Stimulated activated CD4-positive, alpha-beta T cell treated with anti-CD3 and anti-CD28 coated beads, Interleukin-4, amount 100 ng/mL, for 4 hours (primary cell): ENCODE measurements at places on chromosomes 7 and 10.

DNA sequence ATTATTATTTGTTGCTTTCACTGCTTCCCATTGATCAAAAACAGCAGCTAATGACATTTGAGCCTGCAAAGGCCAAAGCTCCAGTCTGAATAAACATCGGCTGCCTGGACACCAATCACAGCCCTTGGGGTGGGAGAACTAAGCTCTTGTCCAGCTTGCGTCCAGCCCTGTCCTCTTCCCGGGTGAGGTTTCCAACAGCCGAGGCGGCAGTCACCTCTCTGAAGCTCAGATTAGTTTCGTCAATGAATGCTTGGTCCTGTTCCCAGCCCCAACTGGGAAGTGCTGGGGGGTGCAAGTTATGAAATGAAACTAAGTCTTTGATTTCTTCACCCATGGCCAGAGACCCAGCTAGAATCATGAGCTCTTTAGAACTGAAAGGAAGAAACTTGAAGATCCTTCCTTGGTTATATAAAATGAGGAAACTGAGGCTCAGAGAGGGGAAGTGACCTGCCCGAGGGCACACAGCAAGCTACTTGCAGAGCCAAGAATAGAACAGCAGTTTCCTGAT, 114.0 kb upstream of the TCF7L2 start:
- no peak for DNase-seq

DNA sequence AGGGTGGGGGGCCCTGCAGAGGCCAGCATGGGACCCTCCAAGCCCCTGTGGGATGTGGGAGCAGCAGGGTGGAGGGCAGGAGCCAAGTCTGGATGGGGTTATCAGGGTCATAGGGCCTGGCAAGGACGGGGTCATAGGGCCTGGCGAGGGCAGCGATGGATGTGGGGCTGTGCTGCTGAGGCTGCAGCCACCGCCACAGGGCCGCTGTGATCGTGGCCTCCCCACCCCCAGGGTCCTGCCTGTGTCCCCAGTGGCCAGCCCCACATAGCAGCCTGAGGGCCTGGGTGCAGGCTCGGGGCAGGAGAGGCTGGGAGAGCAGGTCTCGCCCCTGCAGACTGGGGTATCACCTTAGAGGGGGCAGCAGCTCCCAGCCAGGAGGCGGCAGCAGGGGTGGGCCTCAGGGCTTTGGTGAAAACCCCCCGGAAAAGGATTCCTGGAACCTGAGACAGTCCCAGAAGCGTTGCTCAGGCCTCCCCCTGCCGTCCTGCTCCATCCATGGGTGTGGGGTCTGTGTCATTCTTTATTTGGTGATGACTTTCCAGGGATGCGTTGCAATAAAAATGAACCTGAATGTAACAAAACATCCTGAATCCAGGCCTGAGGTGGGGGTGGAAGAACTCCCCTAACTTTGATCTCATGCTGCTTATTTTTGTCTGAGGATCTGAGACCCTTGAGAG, 107.3 kb upstream of the SHH start:
- DNase-seq, result no peak

DNA sequence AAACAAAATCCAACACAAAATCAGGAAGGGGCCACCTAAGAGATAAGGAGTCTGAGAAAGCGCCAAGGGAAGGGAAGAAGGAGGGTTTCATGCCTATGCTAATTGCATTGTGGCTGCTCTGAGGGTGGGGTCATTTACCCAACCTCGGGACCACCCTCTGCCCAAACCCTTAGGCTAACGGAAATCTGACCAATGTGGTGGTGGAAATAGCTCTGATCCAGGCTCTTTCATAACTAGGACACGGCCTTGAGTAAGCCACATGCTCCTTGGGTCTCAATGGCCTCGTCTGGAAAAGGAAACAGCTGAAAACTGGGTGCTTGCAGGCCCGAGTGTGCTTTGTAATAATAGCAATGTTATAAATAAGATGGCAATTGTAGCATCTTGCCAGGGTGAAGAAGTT, 14.9 kb upstream of the SRGN start:
- no peak for DNase-seq

- DNase-seq, result peak; percentile 35
These were observed 4.4 kb upstream of the IRF5 start for GRCh38 chr7:128933180-128933891.

DNA sequence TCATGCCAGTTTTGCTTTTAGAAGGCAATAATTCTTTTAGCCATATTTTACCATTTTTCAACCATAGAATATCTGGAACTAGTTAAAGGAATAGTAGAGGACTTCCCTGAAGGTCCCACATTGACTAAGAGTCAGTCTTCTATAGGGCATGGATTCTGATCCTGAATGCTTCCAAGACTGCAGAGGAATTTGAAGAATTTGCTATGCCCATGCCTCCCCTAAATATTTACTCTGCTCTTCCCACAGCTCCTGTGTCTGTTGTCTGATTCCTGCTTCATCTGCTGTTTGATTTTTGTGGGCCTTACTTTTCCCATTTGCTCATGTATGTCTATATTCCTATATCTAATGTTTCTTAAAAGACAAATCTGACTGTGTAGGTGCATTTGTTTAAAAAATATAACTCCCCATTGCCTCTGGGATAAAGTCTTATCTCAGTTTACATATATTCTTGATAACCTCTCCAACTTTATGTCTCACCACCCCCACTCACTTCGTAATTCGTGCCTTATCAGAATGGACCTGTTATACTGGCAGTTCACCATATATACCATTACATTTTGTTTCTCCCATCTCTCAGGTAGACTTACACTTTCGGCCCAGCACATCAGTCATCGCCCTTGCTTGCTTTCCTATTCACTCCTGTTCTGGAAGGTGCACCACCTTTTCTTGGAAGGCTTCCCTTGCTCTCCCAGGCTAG, 33.9 kb downstream of the LRRC4 start:
- no peak for DNase-seq

DNA sequence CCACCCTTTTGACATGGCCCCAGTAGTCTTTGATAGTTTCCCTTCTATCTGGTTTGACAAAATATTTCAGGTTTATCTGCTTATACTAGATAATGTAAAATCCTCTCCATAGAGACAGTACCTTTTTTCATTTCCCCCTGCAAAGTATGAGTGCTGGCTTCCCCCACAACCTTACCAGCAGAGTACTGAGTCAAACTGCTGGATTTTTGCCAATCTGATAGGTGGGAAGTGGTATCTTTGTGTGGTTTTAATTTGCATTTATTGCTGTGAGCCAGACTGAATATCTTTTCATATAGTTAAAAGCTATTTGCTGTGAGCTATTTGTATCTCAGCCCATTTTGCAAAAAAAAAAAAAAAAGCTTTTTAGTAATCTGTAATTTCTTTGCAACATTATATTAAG, 32.1 kb upstream of the HECTD2 start:
- peak; percentile 8 for DNase-seq

GRCh38 chr7:47479821-47480575, 101.9 kb downstream of the TNS3 start:
- DNase-seq, result no peak

- no peak for DNase-seq
These were observed 67.6 kb upstream of the MKRN1 start for GRCh38 chr7:140546947-140547346.

- DNase-seq, result no peak
These were observed 218.6 kb downstream of the ZNF33B start for GRCh38 chr10:42419789-42420188.

- no peak for DNase-seq
These were observed 280.9 kb downstream of the BBS9 start for GRCh38 chr7:33410266-33410665.

- no peak for DNase-seq
These were observed 27.5 kb downstream of the MICALL2 start for GRCh38 chr7:1431634-1432380.

- no peak for DNase-seq
These were observed 41.5 kb downstream of the LGI1 start for GRCh38 chr10:93799155-93799708.

- no peak for DNase-seq
These were observed 1.7 kb downstream of the NPTX2 start for GRCh38 chr7:98618786-98619185.

GRCh38 chr10:109215291-109216075, 707.8 kb downstream of the XPNPEP1 start:
- no peak for DNase-seq

DNA sequence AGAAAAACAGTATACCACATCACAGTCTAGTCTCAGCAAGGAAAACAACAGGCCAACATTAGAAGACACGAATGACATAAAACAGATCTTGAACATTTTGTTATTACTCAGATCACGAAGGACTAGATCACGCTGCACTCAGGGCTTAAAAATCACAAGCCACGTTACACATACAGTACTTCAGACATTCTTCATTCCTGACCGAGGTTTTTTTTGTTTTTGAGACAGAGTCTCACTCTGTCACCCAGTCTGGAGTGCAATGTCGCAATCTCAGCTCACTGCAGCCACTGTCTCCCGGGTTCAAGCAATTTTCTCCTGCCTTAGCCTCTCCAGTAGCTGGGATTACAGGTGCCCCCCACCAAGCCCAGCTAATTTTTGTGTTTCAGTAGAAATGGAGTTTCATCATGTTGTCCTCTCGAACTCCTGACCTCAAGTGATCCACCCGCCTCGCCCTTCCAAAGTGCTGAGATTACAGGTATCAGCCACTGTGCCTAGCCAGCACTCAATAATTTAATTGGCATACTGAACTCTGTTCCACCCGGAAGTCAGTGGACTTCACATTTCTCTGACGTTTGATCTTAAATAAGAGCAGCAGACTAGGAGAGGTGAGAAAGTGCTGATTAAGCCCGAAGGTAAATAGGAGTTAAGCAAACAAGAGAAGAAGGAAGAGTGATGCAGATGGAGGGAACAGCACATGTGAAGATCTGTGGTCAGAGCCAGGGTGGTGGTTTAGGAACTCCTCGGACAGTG, 3.5 kb downstream of the AIMP2 start:
- DNase-seq, result no peak

DNA sequence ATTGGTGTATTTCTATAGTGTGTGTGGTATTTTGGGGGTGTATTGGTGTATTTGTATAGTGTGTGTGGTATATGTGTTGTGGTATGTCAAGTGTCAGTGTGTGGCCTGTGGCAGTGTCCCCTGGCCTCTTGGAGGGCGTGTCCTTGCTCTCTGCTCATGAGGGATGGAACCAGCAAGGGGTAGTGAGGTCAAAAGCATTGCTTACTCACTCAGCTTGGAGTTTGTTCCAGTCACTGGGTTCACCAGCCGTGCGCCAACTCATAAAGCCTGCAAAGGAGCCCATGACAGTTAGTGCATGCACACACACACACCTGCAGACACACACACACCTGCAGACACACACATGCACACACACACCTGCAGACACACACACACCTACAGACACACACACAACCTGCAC, 4.3 kb upstream of the TRPV6 start:
- no peak for DNase-seq

GRCh38 chr7:108030516-108030915, 27.6 kb upstream of the LAMB1 start:
- DNase-seq, result no peak

- DNase-seq, result no peak
These were observed 216.0 kb downstream of the WDR37 start for GRCh38 chr10:1272079-1272776.

GRCh38 chr7:141073173-141073640, 657 bp upstream of the TMEM178B start:
- DNase-seq, result no peak

DNA sequence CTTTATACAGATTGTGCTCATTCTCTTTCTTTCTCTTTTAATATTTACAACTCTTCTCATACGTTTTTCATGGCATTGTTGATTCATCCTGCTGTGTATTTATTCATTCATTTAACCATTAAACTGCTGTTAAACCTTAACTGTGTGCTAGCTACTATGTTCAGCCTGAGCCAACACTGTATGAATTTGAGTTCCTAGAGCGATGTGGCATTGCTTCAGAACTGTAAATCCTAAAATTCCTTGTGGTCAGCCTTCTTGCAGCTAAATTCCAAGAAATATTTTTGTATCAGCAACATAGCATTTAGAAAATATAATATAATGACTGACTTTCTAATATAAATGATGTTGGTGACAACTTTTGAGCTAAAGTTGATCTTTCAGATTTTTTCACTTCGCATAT, 184.7 kb upstream of the FZD1 start:
- no peak for DNase-seq

DNA sequence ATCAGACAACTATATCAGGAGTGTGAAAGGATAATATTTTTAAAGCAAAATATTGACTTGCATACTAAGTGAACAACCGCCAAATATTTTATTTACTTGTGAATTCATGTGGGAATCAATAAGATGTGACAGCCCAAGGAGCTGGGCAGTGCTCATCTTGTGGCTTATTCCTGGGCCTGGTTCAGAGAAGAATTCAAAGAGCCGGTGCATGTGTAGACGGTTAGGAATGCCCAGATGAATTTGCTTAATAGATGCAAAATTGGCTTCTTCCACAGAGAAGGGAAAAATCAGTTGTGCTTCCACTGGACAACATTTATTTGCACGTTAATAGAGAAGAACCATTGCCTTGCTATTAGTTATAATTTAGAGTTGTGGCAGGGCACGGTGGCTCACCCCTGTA, 4.4 kb downstream of the MYL7 start:
- no peak for DNase-seq

GRCh38 chr7:40850017-40850416, 715.2 kb downstream of the SUGCT start:
- DNase-seq, result no peak

- DNase-seq, result no peak
These were observed 23.0 kb downstream of the SMURF1 start for GRCh38 chr7:99120916-99121315.

DNA sequence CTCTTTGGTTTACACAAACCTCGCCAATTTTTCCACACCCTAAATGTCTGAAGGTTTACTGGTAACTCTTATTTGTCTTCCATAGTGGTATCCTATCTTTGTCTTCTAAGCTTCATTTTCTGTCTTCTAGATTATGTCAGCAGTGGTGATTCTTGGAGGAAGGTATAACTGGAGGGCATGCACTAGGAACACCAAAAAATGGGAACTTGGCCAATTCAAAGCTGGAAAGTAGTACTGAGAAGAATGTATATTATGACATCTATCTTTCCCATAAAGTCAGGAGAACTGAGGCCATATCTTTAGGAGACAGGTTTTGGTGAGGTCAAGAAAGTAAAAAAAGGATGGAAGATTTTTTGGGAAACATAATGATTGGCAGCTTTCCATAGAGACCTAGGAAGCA, 113.3 kb downstream of the CPEB3 start:
- DNase-seq, result no peak

GRCh38 chr7:127474457-127474856, 81.9 kb upstream of the ZNF800 start:
- no peak for DNase-seq

GRCh38 chr7:48424731-48425130, 253.5 kb downstream of the ABCA13 start:
- DNase-seq, result no peak

DNA sequence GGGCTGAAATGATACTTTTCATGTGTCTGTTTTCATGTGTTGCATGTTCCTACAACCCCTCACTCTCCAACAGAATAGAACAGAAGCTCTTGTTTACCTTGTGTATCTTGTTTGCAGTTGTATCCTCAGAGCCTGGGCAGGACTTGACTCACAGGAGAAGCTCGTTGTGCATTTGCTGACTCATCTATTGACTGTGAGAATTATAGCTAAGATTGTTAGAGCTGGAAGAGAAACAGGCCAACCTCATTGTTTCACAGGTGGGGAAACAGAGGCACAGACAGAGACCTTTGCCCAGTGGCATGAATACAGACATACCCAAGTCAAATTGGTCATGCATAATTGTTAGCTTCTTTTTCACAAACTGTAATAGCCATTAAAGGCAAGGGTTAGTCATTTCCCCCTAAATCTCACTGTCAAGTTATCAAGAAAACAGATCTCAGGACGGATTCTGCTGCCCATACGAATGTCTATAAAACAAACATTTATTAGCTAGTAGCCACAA, 4.6 kb upstream of the TSPAN15 start:
- DNase-seq, result no peak

GRCh38 chr7:2819161-2819953, 24.8 kb downstream of the GNA12 start:
- no peak for DNase-seq
